Effector CD4-positive, alpha-beta T cell (primary cell): ENCODE measurements at places on chromosomes 3 and 15.

DNA sequence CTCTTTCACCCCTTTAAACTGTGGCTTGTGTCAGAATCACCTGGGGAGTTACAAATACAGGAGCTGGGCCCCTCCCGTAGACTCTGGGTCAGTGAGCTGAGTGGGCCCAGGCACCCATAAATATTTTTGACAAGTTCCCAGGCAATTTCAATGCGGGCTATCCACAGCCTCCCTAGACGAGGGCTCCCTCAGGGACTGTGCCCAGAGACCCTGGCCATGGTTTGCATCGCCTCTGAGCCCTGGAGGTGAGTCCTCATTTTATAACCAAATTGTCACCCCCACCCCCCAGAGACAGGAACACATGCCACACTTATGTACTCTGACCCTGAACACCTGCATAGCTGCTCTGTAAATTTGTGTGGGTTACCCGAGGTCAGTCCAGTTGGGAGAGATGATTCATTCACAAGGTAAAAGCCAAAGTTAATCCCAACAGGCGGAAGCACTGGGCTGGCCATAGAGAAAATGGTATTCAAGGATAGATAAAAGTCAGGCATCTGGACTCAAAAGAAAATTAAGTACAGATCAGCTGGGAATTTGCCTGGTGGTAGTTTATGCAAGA, 146.5 kb upstream of the SLC6A11 start:
- no peak for DNase-seq

GRCh38 chr3:158918451-158918850, 116.6 kb downstream of the MFSD1 start:
- DNase-seq: no peak

DNA sequence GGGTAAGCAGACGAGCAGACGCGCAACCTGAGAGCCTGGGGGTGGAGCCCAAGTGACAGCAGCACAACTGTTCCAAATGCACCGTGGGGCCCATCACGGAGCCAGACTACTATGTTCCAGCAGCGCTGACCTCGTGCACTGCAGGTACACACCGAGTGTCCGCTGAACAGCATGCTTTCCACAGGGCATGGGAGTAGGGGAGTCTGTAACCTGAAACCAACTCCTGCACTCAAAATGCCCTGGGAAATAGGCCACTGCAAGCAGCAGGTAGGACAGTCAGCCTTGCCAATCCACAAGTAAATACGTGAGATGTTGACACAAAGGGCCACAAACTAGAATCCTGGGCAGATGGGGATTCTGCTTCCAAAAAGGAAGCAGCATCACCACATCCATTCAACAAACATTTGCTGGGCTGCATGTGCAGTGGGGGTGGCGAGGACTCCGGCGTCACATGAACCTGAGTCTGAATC, 73.9 kb downstream of the TBC1D2B start:
- DNase-seq: no peak

DNA sequence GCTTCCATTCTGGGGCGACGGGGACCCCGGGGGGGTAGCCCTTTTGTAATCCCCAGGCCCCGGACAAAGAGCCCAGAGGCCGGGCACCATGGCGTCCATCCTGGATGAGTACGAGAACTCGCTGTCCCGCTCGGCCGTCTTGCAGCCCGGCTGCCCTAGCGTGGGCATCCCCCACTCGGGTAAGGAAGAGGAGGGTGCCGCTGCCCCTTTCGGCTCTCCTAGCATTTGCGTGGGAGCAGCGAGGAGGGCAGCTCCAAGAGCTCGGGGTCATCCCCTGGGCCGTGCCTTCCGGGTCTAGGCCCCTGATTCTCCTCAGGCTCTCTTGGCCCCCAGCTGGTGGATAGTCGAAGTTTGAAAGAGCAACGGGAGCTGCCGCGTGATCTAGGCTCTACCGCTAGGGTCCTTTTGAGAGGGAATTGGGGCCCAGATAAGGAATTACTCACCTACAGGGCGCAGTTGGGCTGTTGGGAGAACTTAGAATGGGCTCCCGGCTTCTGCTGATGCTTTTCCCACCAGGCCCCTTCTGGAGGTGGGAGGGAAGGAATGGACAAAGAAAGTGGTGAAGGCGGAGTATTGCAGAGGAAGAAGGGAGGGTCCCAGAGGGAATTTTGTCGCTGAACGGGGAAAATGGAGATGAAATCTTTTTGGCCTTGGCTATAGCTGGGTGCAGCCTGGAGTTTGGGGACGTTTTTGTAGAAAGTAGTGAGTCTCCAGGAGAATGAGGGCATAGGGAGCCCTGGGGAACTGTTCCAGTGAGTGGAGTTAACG, 615 bp downstream of the VPS18 start:
- DNase-seq: peak; percentile 46

DNA sequence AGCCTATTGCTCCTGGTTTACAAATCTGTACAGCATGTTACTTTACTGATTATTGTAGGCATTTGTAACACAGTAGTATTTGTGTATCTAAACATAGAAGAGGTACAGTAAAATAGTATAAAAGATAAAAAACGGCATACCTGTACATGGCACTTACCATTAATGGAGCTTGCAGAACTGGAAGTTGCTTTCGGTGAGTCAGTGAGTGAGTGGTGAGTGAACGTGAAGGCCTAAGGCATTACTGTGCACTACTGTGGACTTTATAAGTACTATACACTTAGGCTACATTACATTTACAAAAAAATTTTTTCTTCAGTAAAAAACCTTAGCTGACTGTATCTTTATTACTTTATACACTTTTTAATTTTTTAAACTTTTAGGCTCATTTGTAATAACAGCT, 90.9 kb downstream of the RAP2B start:
- DNase-seq: no peak

DNA sequence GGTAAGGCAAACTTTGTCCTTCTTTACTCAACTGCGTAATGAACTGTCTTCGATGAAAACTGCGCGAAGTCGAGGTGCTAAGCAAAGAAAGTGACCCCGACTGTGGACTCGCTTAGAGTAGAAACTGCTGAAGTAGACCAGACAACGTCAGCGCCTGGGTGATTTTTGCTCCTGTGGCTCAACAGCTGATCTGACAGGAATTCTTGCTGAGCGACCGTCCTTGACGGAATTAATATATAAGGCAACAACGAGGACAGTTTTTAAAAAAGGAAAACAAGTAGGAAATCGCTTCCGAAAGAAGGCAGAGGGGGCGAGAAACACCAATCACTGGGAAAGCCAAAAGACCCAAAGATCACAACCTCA, 541 bp downstream of the RPS27L start:
- peak; percentile 3 for DNase-seq

GRCh38 chr15:72489943-72490554, 15.9 kb downstream of the ARIH1 start:
- no peak for DNase-seq

DNA sequence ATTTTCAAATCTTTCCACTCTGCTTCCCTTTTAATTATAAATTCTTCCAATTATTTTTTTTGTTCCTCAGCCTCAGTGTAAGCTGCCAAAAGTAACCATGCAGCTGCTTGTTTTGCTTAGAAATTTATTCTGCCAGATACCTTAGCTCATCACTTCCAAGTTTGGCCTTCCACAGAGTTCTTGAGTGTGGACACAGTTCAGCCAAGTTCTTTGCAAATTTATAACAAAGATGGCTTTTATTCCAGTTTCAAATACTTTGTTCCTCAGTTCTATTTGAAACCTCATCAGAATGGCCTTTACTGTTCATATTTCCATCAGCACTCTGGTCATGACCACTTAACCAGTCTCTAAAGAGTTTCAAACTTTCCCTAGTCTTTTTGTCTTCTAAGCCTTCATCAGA, 10.3 kb downstream of the RTP1 start:
- DNase-seq: no peak

DNA sequence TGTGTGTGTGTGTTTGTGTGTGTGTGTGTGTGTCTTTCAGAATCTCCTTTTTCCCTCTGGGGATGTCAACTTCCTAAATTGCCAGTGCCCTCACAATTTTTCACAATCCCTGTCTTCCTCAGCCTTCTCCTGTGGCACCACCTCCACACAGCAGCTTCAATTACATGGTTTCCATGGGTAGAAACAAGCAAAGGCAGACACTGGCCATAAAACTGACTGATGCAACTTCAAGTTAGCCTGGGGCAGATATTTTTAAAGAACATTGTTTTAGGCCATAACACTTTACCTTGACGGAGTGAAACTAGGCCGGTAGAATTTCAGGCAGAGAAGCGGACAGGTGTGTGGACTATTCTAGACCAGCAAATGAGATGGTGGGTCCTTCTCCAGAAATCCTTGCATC, 405.8 kb upstream of the SUCLG2 start:
- no peak for DNase-seq

DNA sequence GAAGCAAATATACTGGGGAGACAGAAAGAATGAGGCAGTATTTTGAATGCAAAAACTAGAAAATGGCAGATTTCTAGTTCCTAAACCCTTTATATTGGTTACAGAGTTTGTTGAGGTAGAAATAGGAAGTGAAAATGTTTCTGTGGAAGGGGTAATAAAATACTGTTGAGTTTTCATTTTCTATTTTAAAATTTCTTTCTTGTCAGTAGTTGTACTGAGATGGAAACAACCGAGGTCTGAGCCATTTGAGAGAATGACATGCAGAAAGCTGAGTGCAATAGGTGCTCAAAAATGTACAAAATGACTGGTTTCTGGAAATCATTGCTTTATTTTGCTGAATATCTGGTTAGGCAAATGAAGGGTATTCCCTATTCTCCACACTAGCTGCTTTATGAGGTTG, 361.4 kb downstream of the CHL1 start:
- no peak for DNase-seq

GRCh38 chr3:190172751-190173150, 52.1 kb upstream of the P3H2 start:
- no peak for DNase-seq

- no peak for DNase-seq
Measured at GRCh38 chr15:96487245-96487644, 156.7 kb downstream of the NR2F2 start.

GRCh38 chr3:150399060-150399459, 9.0 kb upstream of the TSC22D2 start:
- no peak for DNase-seq

GRCh38 chr15:41810651-41811431, 17.1 kb upstream of the JMJD7 start:
- DNase-seq: no peak

GRCh38 chr3:196149831-196150301, 61.3 kb downstream of the ZDHHC19 start:
- no peak for DNase-seq

- no peak for DNase-seq
Measured at GRCh38 chr3:72579581-72580245, 268.5 kb downstream of the SHQ1 start.

- no peak for DNase-seq
Measured at GRCh38 chr3:152043620-152044019, 170.2 kb downstream of the SUCNR1 start.

DNA sequence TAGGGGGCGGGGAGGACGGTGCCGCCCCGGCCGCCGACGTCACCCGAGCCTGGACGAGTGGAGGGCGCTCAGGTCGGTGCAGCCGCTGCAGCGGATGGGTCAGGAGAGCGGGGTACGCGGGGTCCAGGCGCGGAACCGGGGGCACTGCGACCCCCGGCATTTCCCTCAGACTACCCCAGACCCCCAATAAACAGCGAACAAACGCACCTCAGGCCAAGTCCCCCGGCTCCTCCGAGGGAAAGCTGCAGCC, 78.9 kb downstream of the IQSEC1 start:
- DNase-seq: no peak

DNA sequence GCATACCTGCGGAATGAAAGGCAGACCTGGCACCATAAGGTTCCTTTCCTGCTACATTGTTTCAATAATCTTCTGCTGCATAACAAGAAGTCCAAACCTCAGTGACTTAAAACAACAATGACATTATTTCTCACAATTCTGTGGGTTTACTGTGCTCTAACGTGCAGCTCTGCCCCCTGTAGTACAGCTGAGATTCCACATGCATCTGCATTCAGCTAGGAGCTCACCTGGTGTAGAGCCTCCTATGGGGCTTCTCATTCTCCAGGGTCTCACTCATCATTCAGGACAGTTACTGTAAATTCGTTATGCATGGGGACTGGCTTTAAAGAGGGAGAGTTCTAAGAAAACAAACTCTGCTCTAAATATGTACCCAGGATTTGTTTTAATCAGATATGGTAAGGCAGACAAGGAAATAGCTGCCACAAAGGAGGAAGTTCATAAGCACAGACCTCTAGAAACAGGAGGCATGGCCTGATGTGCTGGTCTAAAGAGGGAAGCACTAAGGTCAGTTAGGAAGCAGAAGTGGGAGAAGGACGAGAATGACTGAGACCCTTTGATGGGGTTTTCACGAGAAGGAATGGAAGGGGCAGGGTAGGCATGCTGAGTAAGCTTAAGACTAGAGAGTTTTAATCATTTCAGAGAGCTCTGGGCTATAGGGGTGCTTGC, 347.0 kb downstream of the NEK10 start:
- no peak for DNase-seq

GRCh38 chr3:129384594-129385323, 43.7 kb downstream of the EFCAB12 start:
- no peak for DNase-seq

DNA sequence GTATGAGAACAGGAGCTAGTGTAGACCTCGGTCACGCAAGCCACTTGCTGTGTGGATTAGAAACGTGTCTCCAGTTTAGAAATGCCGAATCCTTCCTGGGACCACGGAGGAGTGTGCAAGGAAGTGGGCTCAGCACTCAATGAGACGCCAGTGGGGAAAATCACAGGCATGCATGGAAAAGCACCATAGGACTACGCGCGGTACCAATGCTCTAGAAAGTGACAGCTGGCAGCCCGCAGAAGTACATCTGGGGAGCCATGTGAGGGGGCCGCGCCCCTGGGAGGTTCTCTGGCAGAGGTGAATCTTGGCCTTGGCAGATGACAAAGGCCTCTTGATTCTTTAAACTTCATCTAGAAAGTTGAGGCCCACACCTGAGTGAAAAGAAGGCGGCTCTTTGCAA, 99.3 kb downstream of the LRRK1 start:
- no peak for DNase-seq

DNA sequence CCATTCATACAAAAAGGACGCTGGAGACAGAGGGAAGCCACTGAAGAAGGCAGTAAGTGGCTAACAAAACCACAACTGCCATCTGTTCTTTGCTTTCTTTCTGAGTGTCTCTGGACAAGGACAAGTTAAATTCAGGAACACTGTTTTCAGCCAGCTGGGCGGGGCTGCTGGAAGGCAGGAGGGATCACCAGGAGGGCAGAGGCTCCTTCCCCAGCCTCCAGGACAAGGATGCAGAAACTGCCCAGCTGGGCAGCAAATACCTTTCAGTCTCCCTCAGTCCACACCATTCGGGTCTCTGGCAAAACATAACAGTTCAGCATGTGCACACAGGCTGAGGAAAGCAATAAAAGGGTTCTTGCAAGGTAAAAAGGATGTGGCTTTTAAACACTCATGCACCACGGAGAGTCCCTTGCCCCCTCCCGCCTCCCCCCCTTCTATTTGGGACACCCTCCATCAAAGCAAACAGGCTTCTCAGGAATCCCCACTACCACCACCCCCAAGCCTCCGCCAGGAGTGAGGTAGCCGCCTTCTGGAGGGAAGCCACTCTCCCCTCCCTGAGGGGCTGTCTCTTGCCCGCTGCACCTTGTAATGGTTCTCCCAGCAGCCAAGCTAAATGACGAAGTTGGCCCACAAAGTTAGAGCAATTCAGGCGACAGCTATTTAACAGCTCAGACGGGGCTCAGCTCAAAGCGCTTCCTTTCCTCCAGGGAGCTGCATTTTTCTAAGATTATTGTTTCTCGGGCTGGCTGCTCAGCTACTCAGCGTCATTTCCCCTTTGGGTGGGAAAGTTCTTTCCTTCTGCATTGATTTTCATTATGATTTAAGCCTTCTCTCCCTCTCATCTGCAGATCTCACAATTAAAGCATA, 3.8 kb downstream of the HEG1 start:
- peak; percentile 77 for DNase-seq

- DNase-seq: no peak
Measured at GRCh38 chr15:89087161-89087829, 961 bp upstream of the ABHD2 start.

GRCh38 chr3:110568246-110568645, 503.4 kb upstream of the NECTIN3 start:
- no peak for DNase-seq
